ENCODE measurements at places on chromosomes 11 and 22.
A peak's percentile ranks its signal among the peaks of the same experiment; 100 is the strongest.

GRCh38 chr22:43919106-43919973, 4.3 kb upstream of the PNPLA3 start:
- no peak for DNase-seq

- DNase-seq: no peak
Observed at GRCh38 chr11:117664897-117665296, 132.1 kb downstream of the DSCAML1 start.

DNA sequence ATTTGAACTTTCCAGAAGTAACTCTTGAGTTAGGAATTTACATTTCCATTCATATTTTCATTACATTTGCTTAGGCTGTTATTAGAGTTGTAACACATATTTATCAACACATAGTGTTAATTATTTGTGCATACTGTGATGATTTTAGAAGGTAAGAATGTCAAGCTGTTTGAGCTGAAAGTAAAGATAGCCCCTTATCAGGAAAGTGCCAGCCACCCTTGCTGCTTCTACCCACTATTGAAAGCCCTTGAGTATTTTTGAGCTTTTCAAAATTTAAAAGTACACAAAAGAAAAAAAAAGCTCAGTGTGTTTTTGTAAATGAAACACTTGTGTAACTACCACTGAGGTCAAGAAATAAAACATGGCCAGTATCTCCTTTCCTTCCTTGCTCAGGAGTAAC, 8.0 kb downstream of the APLP2 start:
- DNase-seq: no peak

GRCh38 chr11:45890886-45891550, 5.6 kb downstream of the MAPK8IP1 start:
- no peak for DNase-seq

GRCh38 chr11:20131788-20132666, 28.2 kb downstream of the DBX1 start:
- peak; percentile 32 for DNase-seq

- DNase-seq: no peak
Observed at GRCh38 chr11:76365038-76365679, 15.8 kb downstream of the THAP12 start.

- DNase-seq: no peak
Observed at GRCh38 chr11:110447897-110448745, 18.4 kb downstream of the FDX1 start.

DNA sequence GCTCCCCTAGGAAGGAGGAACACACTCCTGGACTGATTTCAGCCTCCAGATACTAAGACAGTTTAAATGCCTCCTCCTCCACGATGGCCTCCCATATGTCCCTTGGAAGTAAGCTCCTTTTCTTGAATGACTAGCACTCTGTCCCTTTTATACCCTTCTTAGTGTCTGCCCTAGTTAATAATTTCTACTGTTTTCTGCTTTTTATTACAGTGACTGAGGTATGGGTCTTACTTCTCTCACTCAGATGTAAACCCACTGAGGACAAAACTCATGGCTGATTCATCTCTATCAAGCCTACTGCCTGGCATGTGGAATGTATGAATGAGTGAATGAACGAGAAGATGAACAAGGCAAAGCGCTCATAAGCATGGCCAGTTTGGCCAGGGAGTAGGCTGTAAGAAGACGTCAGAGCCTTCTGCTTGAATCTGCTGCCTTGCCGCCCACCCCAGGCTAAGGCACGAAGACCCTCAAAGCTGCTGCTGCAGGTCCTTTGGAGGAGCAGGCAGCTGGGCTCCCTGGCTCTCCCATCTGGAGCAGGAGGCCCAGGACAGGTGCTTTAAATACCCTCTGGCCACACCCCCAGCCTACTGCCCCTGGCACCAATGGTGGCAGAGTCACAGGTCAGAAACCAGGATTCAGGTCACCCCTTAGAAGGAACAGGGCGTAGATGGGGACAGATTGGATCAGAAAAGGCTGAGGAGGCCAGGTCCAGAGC, 8.2 kb upstream of the PGA3 start:
- no peak for DNase-seq

DNA sequence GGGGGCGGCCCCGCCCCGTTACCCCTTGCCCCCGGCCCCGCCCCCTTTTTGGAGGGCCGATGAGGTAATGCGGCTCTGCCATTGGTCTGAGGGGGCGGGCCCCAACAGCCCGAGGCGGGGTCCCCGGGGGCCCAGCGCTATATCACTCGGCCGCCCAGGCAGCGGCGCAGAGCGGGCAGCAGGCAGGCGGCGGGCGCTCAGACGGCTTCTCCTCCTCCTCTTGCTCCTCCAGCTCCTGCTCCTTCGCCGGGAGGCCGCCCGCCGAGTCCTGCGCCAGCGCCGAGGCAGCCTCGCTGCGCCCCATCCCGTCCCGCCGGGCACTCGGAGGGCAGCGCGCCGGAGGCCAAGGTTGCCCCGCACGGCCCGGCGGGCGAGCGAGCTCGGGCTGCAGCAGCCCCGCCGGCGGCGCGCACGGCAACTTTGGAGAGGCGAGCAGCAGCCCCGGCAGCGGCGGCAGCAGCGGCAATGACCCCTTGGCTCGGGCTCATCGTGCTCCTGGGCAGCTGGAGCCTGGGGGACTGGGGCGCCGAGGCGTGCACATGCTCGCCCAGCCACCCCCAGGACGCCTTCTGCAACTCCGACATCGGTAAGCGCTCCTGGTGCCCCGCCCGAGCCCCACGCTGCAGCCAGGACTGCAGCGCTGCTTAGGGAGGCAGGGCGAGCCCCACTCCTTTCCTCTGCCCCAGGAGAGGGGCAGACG, at the start of gene TIMP3:
Gene TIMP3 (plus strand): TSS at position 169 of the 700 bp plus-strand sequence. CDS start 297 bp downstream, at position 466.
- no peak for DNase-seq

DNA sequence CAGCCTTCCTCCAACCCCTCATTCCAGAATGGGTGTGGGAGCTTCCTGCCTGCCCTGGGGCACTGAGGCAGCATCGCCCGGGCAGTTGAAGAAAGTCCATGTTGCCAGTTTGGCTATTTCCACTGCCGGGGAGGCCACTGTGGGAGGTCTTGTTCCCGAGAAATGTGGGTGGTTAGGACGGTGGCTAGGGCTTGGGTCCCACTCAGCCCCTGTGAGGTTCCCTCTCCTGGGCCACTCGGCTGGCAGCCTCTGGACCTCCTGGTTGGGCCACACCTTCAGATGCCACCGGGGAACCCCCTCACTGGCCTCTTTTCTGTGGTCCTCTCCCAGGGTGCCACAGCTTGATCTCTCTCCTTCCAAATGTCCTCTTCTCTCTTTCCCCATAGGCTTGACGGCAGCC, 5.1 kb upstream of the PPP6R3 start:
- DNase-seq: no peak

GRCh38 chr11:57426929-57427726, at the start of gene SLC43A3:
SLC43A3 (minus strand) TSS chr11:57427121; CDS start chr11:57426172, 949 bp downstream.
- DNase-seq: peak; percentile 74

DNA sequence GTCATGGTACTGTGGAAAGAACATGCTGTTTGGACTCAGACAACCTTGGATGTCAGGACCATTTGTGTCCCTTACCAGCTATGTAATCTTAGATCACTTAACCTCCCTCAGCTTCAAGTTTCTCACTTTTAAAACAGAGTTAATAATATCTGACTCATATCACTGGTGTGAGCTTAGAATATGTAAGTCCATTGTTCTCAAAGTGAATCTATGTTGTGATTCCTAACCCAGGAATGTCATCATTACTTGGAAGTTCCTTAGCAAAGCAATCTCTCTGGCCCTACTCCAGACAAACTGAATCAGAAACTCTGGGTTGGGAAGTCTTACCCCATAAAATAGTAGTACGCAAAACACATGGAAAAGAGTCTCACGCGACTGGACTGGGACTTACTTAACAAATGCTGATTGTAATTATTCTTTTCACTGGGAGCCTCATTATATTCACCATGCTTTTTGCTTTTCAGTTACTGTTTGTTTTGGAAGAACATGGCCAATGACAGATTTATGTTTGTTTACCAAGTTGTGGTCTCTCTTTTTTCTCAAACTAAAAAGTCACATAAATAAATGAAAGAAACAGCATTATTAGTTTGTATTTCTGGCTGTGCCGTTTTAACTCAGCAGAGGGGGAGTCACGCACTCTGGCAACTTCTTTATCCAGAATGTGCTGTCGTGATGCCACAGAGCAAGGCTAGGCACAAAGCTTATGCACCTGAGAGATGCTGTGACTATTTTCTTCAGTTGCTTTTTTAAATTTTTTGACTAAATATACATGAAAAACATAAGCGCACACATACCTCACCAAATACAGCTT, 217.7 kb upstream of the CTSC start:
- no peak for DNase-seq

GRCh38 chr11:73325036-73325981, 17.2 kb downstream of the ARHGEF17 start:
- no peak for DNase-seq

GRCh38 chr11:106091480-106092123, 14.1 kb downstream of the AASDHPPT start:
- no peak for DNase-seq

- DNase-seq: no peak
Observed at GRCh38 chr22:19929586-19930550, 11.7 kb upstream of the COMT start.

DNA sequence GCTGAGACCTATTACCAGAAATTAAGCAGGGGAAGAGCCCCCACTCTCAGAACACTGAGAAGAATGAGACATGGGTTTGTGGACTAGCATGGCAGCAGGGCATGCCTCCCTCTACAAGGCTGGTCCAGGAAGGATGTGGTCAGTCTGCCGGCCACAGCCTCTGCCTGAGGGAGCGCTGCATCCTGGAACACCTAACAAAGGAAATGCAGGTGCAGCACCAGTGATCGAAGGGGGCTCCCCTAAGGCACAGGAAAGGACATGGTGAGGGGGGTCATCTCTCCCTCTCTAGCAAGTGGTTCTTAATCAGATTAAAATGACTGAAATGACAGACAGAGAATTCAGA, 40.6 kb upstream of the ARL14EP start:
- no peak for DNase-seq

- no peak for DNase-seq
Observed at GRCh38 chr11:9320047-9320446, 5.7 kb upstream of the TMEM41B start.

DNA sequence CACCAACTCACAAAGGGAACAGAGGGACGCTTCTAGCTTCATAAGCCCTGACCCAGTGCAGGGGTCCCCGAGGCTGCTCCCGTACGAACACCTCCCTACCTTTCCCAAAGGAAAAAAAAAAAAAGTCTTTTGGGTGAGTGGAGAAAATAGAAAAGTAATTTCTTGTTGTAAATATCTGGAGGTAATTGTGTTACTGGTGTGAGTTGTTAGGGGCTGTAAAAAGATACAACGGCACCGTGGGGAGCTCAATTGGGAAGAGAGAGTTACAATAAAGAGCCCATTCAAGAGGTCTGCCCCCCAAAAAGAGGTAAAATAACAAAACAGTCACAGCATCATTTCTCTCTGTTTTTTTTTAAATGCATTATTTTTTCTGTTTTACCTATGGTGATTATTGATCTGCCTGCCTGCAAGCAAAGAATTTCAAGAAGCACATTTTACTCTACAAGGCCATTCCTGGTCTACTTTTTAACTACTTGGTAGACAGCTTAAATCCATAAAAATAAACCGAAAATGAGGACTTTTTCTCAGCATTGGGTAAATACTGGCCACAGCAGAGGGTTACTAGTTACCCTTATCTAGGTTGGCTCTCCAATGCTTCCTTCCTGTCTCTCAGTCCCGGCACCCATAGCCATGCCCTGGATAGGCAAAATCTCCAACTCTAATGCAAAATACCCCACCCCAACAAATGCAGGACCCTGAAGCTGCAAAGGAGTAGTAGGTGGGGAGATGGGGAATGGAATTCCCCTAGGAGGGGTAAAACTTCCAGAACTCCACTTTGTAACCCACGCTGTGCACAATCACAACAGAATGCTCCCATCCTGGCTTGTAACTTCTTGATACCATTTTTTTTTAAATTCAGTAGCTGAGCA, 3.1 kb downstream of the PAX6 start:
- no peak for DNase-seq

GRCh38 chr22:21672107-21672629, 6.4 kb downstream of the PPIL2 start:
- DNase-seq: no peak

DNA sequence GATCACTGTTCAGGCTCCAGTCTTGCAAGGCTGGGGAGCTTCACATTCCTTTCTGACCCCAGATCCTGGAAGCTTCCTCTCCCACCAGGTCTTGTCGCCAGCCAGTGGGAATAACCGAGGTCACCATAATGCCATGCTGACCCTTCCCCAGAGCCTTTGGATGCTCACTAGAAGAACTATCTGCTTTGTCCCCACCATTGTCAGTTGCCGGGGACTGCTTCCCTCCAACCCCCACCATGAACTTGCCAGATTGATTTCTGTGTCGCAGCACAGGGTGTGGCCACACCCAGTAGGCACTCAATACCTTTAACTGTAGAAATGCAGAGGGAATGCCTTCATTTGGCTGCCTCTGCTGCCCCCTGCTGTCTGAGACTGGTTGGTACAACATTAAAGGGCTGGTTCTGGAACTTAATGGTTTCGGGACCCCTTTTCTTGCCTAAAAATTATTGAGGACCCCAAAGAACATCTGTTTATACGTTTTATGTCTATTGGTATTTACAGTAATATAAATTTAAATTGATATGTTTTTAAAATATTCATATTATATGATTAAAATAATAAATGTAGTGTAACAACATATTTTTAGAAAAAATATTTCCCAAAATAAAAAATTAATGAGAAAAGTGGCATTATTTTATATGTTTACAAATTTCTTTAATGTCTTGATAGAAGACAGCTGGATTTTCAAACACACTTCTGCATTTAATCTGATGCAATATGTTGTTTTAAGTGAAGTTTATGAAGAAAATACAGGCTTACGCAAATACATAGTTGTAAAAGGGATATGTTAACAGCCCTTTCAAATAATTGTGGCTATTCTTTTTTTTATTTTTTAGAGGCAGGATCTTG, 6.7 kb upstream of the GDPD5 start:
- peak; percentile 83 for DNase-seq

DNA sequence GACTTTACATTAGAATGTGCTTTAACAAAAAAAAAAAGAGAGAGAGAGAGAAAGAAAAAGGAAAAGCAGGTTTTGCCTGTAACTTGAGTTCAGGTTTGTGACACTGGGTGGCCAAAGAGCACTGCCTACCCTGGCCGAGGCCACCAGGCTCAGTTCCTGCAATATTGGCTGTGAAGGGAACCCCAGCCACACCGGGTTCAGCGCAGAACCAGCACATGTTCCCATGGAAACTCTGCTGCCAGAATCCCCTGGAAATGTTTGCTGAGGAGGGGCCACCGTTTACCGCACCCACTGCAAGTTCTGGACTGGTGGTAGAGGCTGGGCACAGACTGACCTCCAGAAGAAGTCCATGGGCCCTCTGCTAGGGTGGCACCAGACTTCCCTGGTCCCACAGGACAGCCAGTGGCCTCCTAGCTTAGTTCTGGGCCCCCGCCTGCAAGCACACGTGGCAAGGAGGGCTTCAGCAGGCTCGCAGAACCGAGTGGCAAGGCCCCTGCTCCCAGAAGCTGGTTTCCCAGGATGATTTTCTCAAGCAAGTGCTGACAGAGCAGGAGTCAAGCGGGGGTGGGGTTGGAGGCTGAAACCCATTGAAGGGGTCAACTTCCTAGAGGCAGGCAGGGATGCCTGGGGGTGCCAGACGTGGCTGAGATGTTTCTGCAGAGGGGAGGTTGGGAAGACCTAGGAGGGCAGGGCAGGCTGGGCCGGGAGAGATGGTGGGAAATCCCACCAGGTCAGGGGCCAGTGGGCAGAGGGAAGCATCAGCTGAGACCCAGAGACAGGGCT, 51.2 kb downstream of the NFAM1 start:
- no peak for DNase-seq

All from activated T-cell treated with anti-CD3 and anti-CD28 coated beads, Interleukin-2, amount 50 U/mL, for 4 hours (primary cell).